T-cell (primary cell): ENCODE measurements at places on chromosomes 7 and 10. TPM values are rescaled to one million over a fixed set of nuclear protein-coding genes. Genes with fewer than 3 reads are reported as not detected.

GRCh38 chr10:22959950-22960349 is 32.1 kb downstream of the ARMC3 start:
- no peak for DNase-seq

DNA sequence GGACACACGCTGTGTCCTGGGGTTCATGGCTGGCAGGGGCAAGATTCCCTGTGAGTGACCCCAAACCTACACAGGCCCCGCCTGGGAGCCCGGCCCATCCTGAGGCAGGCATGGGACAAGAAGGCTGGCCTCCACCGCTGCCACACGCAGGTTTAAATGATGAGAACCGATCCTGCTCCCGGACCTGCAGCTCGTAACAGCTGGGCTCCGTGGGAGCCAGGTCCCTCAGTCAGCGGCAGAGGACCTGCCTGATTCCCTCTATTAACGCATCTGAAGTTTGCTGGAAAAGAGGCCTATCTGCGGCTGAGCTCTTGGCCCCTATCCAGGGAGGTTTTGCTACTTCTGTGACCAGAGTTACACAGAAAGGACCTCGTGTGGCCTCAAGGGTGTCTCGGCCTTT is 112.3 kb downstream of the VIPR2 start:
- no peak for DNase-seq

DNA sequence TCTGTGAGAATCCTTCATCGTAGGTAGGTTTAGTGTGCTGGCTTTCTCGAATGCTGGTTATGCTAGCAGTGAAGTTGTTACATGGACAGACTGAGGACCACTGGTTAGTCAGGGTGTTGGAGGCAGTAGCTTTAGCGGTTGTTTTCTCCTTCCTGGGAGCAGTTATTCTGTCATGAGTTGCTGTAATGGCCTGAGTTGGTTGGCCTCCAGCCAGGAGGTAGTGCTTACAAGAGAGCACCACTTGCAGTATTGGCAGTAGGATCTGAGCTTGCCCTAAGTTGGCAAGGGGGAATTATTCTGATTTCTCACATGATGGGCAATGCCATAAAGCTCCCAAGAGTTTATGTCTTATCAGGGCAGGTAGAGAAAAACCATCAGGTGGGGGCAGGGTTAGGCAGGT is 58.0 kb downstream of the IPMK start:
- DNase-seq, result no peak

- no peak for DNase-seq
Measured at GRCh38 chr10:58438340-58438871, 53.2 kb downstream of the TFAM start.

- DNase-seq, result no peak
Measured at GRCh38 chr10:80580638-80581468, 43.2 kb downstream of the SH2D4B start.

DNA sequence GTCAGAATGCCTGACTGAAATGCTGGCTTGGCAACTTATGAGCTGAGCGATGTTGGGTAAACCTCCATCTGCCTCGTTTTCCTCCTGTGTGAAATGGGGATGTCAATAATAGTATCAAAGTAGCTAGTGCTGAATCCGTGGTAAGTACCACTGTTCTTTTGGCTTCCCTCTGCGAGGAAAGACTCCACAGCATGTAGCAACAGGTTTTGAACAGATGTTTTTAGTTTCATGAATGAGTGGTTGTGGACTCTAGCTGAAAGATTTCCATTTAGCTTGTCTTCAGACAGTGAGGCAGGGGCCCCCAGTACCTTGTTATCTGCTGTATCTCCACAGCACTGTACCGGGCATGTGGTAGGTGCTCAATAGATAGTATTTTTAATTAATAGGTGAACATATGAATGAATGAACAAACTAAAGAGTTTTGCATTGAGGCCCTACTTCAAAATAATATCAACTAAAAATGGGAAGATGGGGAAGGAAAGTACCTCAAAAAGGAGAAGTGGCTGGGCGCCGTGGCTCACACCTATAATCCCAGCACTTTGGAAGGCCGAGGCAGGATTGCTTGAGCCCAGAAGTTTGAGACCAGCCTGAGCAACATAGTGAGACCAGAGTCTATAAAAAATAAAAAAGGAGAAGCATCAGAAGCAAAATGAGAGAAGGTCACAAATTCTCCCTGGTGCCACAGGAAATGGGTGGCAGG is 5.6 kb upstream of the DLG5 start:
- no peak for DNase-seq

DNAJC30 gene
- total RNA-seq, result 16.4 TPM

RBP4 gene
- total RNA-seq, result not detected

BTBD16 gene
- total RNA-seq, result not detected

RADIL gene
- total RNA-seq, result 0.20 TPM
